ENCODE measurements at places on chromosomes 4 and X. TPM values are rescaled to one million over a fixed set of nuclear protein-coding genes. Genes with fewer than 3 reads are reported as not detected.

The TAPT1 gene
- 36.0 TPM for total RNA-seq

The STK26 gene
- total RNA-seq = 7.7 TPM

The C4orf36 gene
- not detected for total RNA-seq

The CCDC120 gene
- total RNA-seq = 5.6 TPM

GRCh38 chr4:139144911-139145551 is 32.0 kb downstream of the ELF2 start:
- no peaks in the 10 kb centered on the region for H3K36me3 ChIP-seq
- peaks cover 26% of the 10 kb centered on the region for H3K4me1 ChIP-seq
- H3K27ac ChIP-seq = no peak overlapping the region
- no peak overlapping the region for H3K4me3 ChIP-seq
- DNase-seq = no peak
- no peaks in the 10 kb centered on the region for H3K27me3 ChIP-seq

- H3K36me3 ChIP-seq = no peaks in the 10 kb centered on the region
- H3K4me1 ChIP-seq = no peaks in the 10 kb centered on the region
- H3K4me3 ChIP-seq = no peak overlapping the region
- H3K27me3 ChIP-seq = no peaks in the 10 kb centered on the region
- no peak for DNase-seq
- H3K27ac ChIP-seq = no peak overlapping the region
Observed at GRCh38 chr4:120472447-120473131, 405.9 kb upstream of the MAD2L1 start.

- no peaks in the 10 kb centered on the region for H3K36me3 ChIP-seq
- H3K4me3 ChIP-seq = peak overlapping the region; percentile 30
- no peak for DNase-seq
- H3K27me3 ChIP-seq = no peaks in the 10 kb centered on the region
- no peak overlapping the region for H3K27ac ChIP-seq
Observed at GRCh38 chr4:94491322-94491721, 39.6 kb downstream of the PDLIM5 start.

- H3K36me3 ChIP-seq = no peaks in the 10 kb centered on the region
- no peaks in the 10 kb centered on the region for H3K4me1 ChIP-seq
- H3K4me3 ChIP-seq = no peak overlapping the region
- DNase-seq = no peak
- no peak overlapping the region for H3K27ac ChIP-seq
Observed at GRCh38 chr4:42865572-42866189, 26.8 kb upstream of the GRXCR1 start.

DNA sequence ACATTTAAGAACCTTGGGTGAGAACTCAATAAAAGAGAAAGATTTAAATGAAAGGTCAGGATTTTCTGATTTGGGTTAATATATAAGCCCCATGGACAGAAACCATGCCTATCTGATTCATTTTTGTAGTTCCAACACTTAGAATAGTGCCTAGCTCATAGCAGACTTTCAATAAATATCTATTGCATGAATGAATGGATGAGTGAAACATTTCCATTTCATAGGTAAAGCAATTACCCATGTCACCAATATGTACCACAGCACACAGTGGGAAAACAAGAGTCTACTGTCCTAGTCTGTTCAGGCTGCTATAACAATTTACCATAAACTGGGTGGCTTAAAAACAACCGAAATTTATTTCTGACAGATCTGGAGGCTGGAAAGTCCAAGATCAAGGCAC is 63.9 kb upstream of the PTPN13 start:
- no peaks in the 10 kb centered on the region for H3K4me1 ChIP-seq
- no peaks in the 10 kb centered on the region for H3K27me3 ChIP-seq
- DNase-seq = no peak
- H3K4me3 ChIP-seq = no peak overlapping the region

DNA sequence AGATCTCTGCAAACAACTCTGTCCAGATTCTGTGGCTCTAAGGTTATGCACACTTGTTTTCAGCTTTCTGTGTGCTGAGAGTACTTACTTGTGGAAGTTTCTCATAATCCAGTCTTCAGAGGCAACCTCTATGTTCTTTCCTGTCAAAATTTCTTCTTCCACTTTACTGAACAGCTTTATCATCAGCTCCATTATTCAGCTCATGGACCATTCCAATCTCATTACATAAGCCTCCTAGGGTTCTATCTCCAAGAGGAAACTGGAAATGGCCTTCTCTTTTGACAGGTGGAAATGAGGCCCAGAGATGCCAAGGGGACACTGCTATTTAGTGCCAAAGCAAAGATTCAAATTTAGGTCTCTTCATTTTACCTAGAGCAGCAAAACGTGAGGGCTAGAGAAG is 61.3 kb downstream of the CHRDL1 start:
- H3K36me3 ChIP-seq = no peaks in the 10 kb centered on the region
- no peak for DNase-seq
- no peak overlapping the region for H3K27ac ChIP-seq
- no peak overlapping the region for H3K4me3 ChIP-seq

- H3K27me3 ChIP-seq = no peaks in the 10 kb centered on the region
- no peak overlapping the region for H3K4me3 ChIP-seq
- H3K4me1 ChIP-seq = peaks cover 5% of the 10 kb centered on the region
- DNase-seq = no peak
Observed at GRCh38 chrX:68087526-68087925, 345.8 kb downstream of the OPHN1 start.

Data from thoracic aorta (tissue), 2 donors.